Suprapubic skin (tissue), 4 donors: ENCODE measurements at places on chromosomes 4 and X. TPM values are rescaled to one million over a fixed set of nuclear protein-coding genes. Genes with fewer than 3 reads are reported as not detected.

GRCh38 chr4:122759639-122760310, 27.3 kb downstream of the BBS12 start:
- no peaks in the 10 kb centered on the region for H3K36me3 ChIP-seq
- DNase-seq, result no peak
- no peak overlapping the region for H3K4me3 ChIP-seq
- no peak overlapping the region for H3K27ac ChIP-seq

- DNase-seq, result no peak
- H3K27me3 ChIP-seq, result no peaks in the 10 kb centered on the region
- H3K27ac ChIP-seq, result no peak overlapping the region
- no peak overlapping the region for H3K4me3 ChIP-seq
- peaks cover 16% of the 10 kb centered on the region for H3K4me1 ChIP-seq
- no peaks in the 10 kb centered on the region for H3K36me3 ChIP-seq
Observed at GRCh38 chr4:168646001-168646768, 149.3 kb downstream of the PALLD start.

Gene VAMP7
- 16.1 TPM for total RNA-seq

Gene XG
- 34.1 TPM for total RNA-seq

GRCh38 chrX:112094729-112095128, 12.2 kb upstream of the TRPC5 start:
- H3K36me3 ChIP-seq, result no peaks in the 10 kb centered on the region
- H3K4me3 ChIP-seq, result no peak overlapping the region
- no peaks in the 10 kb centered on the region for H3K4me1 ChIP-seq
- H3K27ac ChIP-seq, result no peak overlapping the region
- no peaks in the 10 kb centered on the region for H3K27me3 ChIP-seq

Gene IL13RA1
- 26.2 TPM for total RNA-seq

DNA sequence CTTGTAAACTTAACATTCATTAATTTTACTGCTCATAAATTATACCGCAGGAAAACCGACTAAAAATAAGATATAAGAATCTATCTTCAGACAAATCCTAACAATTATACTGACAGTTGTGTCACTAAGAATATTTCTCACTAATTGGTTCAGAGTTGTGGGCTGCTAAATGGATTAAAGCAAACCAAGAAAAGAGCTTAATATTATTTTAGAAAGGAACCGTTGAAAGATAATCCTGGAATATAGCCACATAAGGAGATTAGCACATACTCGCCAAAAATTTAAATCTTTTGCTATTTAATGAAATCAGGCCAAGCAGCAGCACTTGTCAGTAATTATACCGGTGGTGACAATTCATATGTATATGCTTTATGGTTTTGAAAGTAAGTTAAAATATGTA, 132.8 kb downstream of the SLIT2 start:
- H3K4me1 ChIP-seq, result no peaks in the 10 kb centered on the region
- DNase-seq, result no peak

Gene JCHAIN
- not detected for total RNA-seq

DNA sequence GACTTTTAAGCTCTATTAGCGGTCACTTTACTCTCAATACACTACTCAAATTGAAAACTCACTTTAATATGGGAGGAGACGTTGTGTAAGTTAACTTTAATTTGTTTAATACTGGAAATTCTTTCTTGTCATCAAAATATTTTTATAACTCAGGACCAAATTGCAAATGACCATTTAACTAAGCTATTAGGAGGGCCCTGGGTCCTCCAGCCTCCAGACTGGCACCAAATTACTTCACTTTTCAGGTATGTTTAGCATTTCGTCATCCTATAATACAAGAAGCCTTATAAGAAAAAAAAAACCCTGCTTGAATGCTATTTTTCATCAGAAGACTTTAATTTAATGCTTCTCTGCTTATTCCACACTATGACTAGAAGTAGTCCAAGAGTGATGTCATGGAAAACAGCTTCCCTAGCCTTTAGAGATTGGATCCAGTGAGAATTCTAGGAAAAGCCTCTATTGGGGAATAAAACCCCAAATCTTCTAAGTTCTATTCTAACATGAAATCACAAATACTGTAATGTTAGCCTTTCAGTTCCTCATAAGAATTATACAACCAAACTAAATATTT, 6.6 kb downstream of the KLHL15 start:
- no peak overlapping the region for H3K27ac ChIP-seq
- H3K4me3 ChIP-seq, result no peak overlapping the region
- DNase-seq, result no peak
- no peaks in the 10 kb centered on the region for H3K27me3 ChIP-seq
- peaks cover 3% of the 10 kb centered on the region for H3K4me1 ChIP-seq
- no peaks in the 10 kb centered on the region for H3K36me3 ChIP-seq

DNA sequence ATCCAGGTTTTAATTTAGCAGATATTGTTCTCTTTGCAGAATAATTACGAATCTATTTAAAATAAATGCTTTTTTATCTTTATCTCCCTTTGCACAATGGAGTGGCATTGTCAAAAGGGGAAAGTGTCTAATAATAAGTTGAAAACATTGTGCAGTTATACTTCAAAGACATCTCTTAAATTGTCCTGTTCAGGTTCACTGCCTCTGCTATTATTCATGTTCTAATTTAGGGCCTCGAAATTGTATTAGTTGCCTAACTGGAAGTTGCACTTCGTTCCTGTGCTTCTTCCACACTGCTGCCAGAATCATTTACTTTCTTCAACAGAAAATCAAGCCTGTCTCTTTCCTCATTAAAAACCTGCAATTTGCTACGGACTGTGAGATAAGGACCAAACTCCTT, 150.5 kb upstream of the SPRY1 start:
- no peaks in the 10 kb centered on the region for H3K36me3 ChIP-seq
- no peaks in the 10 kb centered on the region for H3K27me3 ChIP-seq
- H3K4me3 ChIP-seq, result no peak overlapping the region
- peak overlapping the region; percentile 67 for H3K27ac ChIP-seq

DNA sequence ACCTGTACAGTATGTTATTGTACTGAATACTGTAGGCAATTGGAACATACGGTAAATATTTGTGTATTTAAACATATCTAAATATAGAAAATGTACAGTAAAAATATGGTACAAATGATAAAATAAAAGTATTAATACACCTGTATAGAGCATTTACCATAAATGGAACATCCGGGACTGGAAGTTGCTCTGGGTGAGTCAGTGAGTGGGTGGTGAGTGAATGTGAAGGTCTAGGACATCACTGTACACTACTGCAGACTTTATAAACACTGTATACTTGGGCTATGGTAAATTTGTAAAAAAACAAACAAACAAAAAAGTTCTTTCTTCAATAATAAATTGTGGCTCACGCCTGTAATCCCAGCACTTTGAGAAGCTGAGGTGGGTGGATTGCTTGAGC, 52.4 kb upstream of the FHL1 start:
- no peaks in the 10 kb centered on the region for H3K27me3 ChIP-seq
- no peaks in the 10 kb centered on the region for H3K36me3 ChIP-seq
- H3K4me3 ChIP-seq, result no peak overlapping the region
- no peaks in the 10 kb centered on the region for H3K4me1 ChIP-seq

DNA sequence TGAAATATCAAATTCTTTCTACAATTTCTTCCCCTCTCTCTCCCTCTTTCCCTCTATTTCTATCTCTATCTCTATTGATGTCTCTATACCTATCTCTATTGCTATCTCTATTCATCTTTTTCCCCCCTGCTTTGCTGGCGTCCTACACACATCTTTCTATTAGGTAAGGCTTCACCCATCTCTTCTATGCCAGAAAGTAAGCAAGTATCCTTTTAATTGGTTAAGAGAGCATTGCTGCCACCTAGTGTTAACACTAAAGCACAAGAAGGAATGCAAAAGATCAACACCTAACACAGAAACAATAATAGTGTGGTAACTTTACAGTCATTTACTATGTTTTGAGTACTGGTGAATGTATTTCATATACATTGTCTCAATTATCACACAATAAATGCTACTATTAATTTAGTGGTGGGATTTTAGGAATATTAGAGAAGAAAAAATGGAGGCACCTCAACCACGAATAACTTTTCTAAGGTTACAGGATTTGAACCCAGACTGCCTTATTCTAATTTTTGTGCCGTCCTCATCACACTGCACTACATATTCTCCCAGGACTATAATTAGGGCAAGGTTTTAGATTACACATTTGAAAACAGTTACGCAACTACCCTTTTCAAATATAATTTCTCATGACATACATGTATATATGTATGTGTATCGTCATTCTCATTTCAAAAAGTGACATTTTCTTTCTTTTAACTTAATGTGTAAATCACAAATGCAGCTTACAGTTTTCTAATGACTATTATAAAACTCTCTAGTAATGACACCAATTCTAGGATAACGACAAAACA, 3.7 kb upstream of the C4orf36 start:
- H3K36me3 ChIP-seq, result no peaks in the 10 kb centered on the region
- no peaks in the 10 kb centered on the region for H3K27me3 ChIP-seq
- no peak for DNase-seq
- H3K4me1 ChIP-seq, result peaks cover 28% of the 10 kb centered on the region
- H3K27ac ChIP-seq, result no peak overlapping the region
- H3K4me3 ChIP-seq, result no peak overlapping the region

GRCh38 chr4:110163327-110164069, 34.9 kb downstream of the ELOVL6 start:
- no peak overlapping the region for H3K4me3 ChIP-seq
- no peaks in the 10 kb centered on the region for H3K36me3 ChIP-seq
- no peak for DNase-seq
- H3K27me3 ChIP-seq, result no peaks in the 10 kb centered on the region
- no peak overlapping the region for H3K27ac ChIP-seq
- peaks cover 15% of the 10 kb centered on the region for H3K4me1 ChIP-seq

Gene RAB40A
- total RNA-seq, result 0.31 TPM

GRCh38 chr4:46267866-46268265, 122.1 kb downstream of the GABRA2 start:
- H3K4me1 ChIP-seq, result no peaks in the 10 kb centered on the region
- no peak for DNase-seq
- no peaks in the 10 kb centered on the region for H3K36me3 ChIP-seq
- H3K27ac ChIP-seq, result no peak overlapping the region

Gene PAGE5
- total RNA-seq, result not detected

GRCh38 chr4:24750106-24750505, 45.3 kb upstream of the SOD3 start:
- no peak overlapping the region for H3K27ac ChIP-seq
- no peak overlapping the region for H3K4me3 ChIP-seq

Gene INTU
- 6.1 TPM for total RNA-seq

DNA sequence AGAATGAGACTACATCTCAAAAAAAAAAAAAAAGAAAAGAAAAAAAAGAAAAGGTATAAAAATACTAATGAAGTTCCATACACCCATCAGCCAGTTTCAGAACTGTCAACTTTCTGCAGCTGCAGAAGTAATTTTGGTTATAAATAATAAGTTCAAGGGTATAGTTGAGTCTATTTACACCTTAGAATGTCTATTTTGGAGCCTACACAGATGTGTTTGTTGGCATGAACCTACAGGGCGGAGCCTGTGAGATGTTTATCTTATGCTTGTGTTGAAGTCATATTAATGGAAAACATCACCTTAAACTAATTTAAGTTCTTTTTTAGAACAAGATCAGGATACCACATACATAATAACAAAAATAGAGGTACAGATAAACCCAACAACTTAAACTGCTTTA, 85.8 kb downstream of the RAPGEF2 start:
- no peak overlapping the region for H3K4me3 ChIP-seq
- H3K27me3 ChIP-seq, result no peaks in the 10 kb centered on the region
- H3K27ac ChIP-seq, result no peak overlapping the region
- H3K4me1 ChIP-seq, result no peaks in the 10 kb centered on the region

Gene RASL11B
- 2.5 TPM for total RNA-seq

GRCh38 chr4:118969359-118969758, 80.7 kb downstream of the SYNPO2 start:
- no peak for DNase-seq
- H3K27ac ChIP-seq, result no peak overlapping the region
- H3K36me3 ChIP-seq, result no peaks in the 10 kb centered on the region
- peaks cover 23% of the 10 kb centered on the region for H3K4me1 ChIP-seq
- no peak overlapping the region for H3K4me3 ChIP-seq

Gene CBLL2
- total RNA-seq, result not detected

DNA sequence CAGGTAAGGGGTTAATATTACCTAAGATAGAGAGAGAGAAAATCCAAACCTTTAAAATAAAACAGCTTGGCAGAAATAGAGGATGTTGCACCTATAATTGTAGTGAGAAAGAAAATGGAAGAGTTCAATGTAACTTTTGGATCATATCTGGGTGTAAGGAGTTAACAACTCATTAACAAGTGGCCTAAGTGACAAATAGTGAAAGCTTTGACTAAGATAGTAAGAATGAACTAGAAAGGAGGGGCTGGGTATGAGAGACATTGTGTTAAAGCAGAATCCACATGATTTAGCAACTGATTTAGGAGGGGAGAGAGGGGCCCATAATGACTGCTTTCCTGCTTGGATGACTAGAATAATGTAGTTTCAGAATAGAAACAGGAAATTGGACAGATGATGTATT, 761.0 kb downstream of the IL1RAPL1 start:
- no peak for DNase-seq
- no peaks in the 10 kb centered on the region for H3K4me1 ChIP-seq
- H3K27ac ChIP-seq, result no peak overlapping the region
- no peak overlapping the region for H3K4me3 ChIP-seq

Gene RS1
- total RNA-seq, result not detected

DNA sequence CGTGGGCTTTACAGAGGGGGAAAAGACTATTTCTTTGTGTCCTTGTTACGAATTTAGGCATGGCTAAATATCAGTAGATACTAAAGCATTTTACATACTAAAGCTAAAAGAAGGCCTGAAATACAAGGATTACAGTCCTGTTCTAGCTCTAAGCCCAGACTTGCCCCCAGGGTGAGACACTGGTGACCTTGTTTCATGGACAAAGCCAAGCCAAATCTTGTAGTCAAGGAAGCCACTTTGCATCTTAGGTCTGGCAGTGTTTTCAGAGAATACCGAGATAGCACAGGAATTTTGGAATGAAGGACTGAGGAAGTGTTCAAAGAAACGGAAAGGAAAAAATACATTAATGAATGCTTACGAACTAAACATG, 733 bp upstream of the G3BP2 start:
- peaks cover 35% of the 10 kb centered on the region for H3K4me1 ChIP-seq
- H3K4me3 ChIP-seq, result peak overlapping the region; percentile 85
- peak overlapping the region; percentile 95 for H3K27ac ChIP-seq
- no peak for DNase-seq
- no peaks in the 10 kb centered on the region for H3K27me3 ChIP-seq

Gene POU4F2
- not detected for total RNA-seq

GRCh38 chrX:98068024-98068580, 1184.4 kb downstream of the RPA4 start:
- H3K4me3 ChIP-seq, result no peak overlapping the region
- no peaks in the 10 kb centered on the region for H3K27me3 ChIP-seq
- no peaks in the 10 kb centered on the region for H3K36me3 ChIP-seq
- H3K4me1 ChIP-seq, result no peaks in the 10 kb centered on the region

Gene RIPPLY1
- total RNA-seq, result not detected

Gene NKX1-1
- total RNA-seq, result not detected

Gene SSX2
- total RNA-seq, result not detected

Gene HDX
- 1.3 TPM for total RNA-seq

Gene OTUD6A
- not detected for total RNA-seq

- no peaks in the 10 kb centered on the region for H3K36me3 ChIP-seq
- no peak for DNase-seq
- no peak within 1 kb of the TSS for H3K27ac ChIP-seq
- peaks cover 22% of the 10 kb centered on the region for H3K4me1 ChIP-seq
- H3K27me3 ChIP-seq, result peaks cover 43% of the 10 kb centered on the region
Observed at GRCh38 chrX:132958091-132958703, at the start of gene HS6ST2. HS6ST2 (minus strand) TSS chrX:132958629.
